HCT116 (cell line): ENCODE measurements at places on chromosomes 3 and 15. TPM values are rescaled to one million over a fixed set of nuclear protein-coding genes. Genes with fewer than 3 reads are reported as not detected.

GRCh38 chr3:150495149-150495548 lies 51.1 kb downstream of the SERP1 start:
- H3K4me3 ChIP-seq, result no peak overlapping the region
- H3K4me1 ChIP-seq, result no peaks in the 10 kb centered on the region
- H3K27ac ChIP-seq, result no peak overlapping the region
- no peak for DNase-seq
- H3K36me3 ChIP-seq, result no peaks in the 10 kb centered on the region

DNA sequence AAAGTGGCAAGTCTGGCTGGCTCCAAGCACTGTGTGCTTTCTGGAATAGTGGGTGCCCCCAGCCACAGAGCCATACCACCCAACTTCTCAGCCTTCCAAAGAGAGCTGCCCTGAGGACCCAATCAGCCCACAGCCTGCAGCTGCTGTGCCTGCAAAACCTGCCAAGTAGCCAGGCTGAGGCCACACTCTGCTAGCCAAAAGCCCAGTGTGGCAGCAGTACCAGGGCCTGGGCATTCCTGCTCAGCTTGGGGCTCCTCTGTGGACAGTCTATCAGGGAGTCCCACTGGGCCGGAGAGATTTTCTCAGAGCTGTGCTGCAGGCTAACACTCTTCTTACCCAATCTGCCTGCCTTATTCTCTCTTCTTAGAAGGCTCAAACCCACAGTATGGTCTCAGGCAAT lies 136.5 kb downstream of the TPRA1 start:
- no peak for DNase-seq
- no peak overlapping the region for H3K27ac ChIP-seq
- no peak overlapping the region for H3K4me3 ChIP-seq
- no peaks in the 10 kb centered on the region for H3K27me3 ChIP-seq
- no peaks in the 10 kb centered on the region for H3K4me1 ChIP-seq
- no peaks in the 10 kb centered on the region for H3K36me3 ChIP-seq

- no peak overlapping the region for H3K4me3 ChIP-seq
- H3K36me3 ChIP-seq, result no peaks in the 10 kb centered on the region
- no peaks in the 10 kb centered on the region for H3K27me3 ChIP-seq
- no peak overlapping the region for H3K27ac ChIP-seq
- no peaks in the 10 kb centered on the region for H3K4me1 ChIP-seq
Measured at GRCh38 chr3:190305406-190305805, 16.8 kb downstream of the CLDN1 start.

GRCh38 chr3:192675958-192676649 lies 51.2 kb downstream of the FGF12 start:
- DNase-seq, result no peak
- H3K36me3 ChIP-seq, result no peaks in the 10 kb centered on the region
- no peak overlapping the region for H3K27ac ChIP-seq
- H3K4me1 ChIP-seq, result no peaks in the 10 kb centered on the region
- H3K27me3 ChIP-seq, result peaks cover 3% of the 10 kb centered on the region; the same call in 1 of the 2 replicates

GRCh38 chr3:32959371-32959770 lies 7.9 kb downstream of the CCR4 start:
- no peak overlapping the region for H3K4me3 ChIP-seq
- H3K36me3 ChIP-seq, result no peaks in the 10 kb centered on the region
- no peak for DNase-seq
- no peaks in the 10 kb centered on the region for H3K27me3 ChIP-seq

DNA sequence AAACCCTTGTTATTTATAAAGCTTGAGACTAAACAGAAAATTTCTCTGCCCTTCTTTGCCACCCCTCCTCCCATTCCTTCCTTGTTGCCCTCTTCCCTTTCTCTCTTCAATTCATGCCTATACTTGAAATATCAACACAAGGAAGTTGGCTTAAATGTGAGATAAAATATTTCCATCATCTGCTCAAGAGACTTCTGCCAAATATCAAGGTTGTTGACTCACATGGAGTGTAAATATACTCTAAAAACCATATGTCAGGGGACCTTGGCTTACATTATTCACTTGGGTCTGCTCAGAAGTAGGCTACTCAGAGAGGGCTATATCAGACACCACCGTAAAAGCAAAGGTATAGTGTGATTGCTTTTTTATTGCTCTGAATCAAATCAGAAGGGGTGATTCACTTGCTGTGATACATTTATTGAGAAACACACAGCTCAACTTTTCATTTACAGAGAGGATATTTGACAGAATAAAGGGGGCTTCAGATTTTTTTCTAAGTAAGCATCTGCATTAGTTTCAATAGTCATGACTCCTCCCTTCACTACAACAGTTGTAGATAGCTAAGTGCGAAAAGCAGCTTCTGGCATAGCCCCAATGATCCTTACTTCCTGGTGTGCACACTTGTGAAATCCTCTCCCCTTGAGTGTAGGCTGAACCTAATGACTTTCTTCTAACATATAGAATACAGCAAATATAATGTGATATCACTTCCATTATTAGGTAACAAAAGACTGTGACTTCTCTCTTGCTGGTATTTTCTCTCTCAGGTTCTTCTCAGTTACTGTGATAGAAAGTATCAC lies 386.2 kb downstream of the EFHB start:
- no peak overlapping the region for H3K4me3 ChIP-seq
- no peak overlapping the region for H3K27ac ChIP-seq
- H3K36me3 ChIP-seq, result no peaks in the 10 kb centered on the region
- H3K4me1 ChIP-seq, result no peaks in the 10 kb centered on the region
- no peaks in the 10 kb centered on the region for H3K27me3 ChIP-seq

DNA sequence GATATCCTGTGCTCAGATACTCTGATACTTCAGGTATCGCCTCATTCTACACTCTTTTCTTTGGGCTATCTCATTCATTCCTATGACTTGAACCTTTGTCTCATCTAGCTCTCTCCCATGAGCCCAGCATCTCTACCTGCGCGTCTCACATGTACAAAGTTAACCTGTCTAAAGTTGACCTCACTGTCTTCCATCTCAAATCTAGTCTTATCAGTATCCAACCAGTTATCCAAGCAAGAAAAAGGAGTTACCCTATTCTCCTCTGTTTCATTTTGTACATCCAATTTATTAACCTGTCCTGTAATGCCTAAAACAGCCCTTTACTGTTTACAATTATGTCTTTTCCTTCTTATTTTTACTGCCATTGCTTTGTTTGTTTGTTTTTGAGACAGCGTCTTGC lies 134.2 kb downstream of the GREM1 start:
- H3K4me1 ChIP-seq, result peaks cover 33% of the 10 kb centered on the region
- H3K36me3 ChIP-seq, result no peaks in the 10 kb centered on the region
- no peak overlapping the region for H3K4me3 ChIP-seq
- DNase-seq, result no peak
- H3K27me3 ChIP-seq, result no peaks in the 10 kb centered on the region

GRCh38 chr15:40558952-40559742 lies 5.7 kb downstream of the CCDC32 start:
- H3K27ac ChIP-seq, result no peak overlapping the region
- H3K27me3 ChIP-seq, result no peaks in the 10 kb centered on the region
- no peak overlapping the region for H3K4me3 ChIP-seq
- no peak for DNase-seq
- H3K36me3 ChIP-seq, result peaks cover 3% of the 10 kb centered on the region; the same call in 1 of the 2 replicates

- no peak overlapping the region for H3K4me3 ChIP-seq
- no peaks in the 10 kb centered on the region for H3K36me3 ChIP-seq
- DNase-seq, result no peak
- H3K27ac ChIP-seq, result no peak overlapping the region
- no peaks in the 10 kb centered on the region for H3K27me3 ChIP-seq
Measured at GRCh38 chr3:100645913-100646312, 36.5 kb downstream of the ADGRG7 start.

- H3K4me3 ChIP-seq, result no peak overlapping the region
- no peaks in the 10 kb centered on the region for H3K4me1 ChIP-seq
- H3K27ac ChIP-seq, result no peak overlapping the region
- H3K36me3 ChIP-seq, result no peaks in the 10 kb centered on the region
- H3K27me3 ChIP-seq, result no peaks in the 10 kb centered on the region
Measured at GRCh38 chr3:190593075-190593474, 79.2 kb downstream of the IL1RAP start.

DNA sequence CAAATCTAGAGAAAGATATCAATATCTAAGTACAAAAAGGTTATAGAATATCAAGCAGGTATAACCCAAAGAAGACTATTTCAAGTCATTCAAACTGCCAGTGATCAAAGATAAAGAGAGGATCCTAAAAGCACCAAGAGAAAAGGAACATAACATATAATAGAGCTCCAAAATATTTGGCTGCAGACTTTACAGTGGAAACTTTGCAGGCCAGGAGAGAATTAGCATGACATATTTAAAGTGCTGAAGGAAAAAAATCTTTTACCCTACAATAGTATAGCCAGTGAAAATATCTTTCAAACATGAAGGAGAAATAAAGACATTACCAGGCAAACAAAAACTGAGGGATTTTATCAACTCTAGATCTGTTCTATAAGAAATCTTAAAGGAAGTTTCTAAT lies 254.3 kb upstream of the ARHGEF26 start:
- no peak overlapping the region for H3K27ac ChIP-seq
- H3K4me1 ChIP-seq, result no peaks in the 10 kb centered on the region
- DNase-seq, result no peak
- no peaks in the 10 kb centered on the region for H3K36me3 ChIP-seq
- no peaks in the 10 kb centered on the region for H3K27me3 ChIP-seq
- no peak overlapping the region for H3K4me3 ChIP-seq

- no peaks in the 10 kb centered on the region for H3K4me1 ChIP-seq
- H3K36me3 ChIP-seq, result no peaks in the 10 kb centered on the region
- H3K27ac ChIP-seq, result no peak overlapping the region
- H3K4me3 ChIP-seq, result no peak overlapping the region
Measured at GRCh38 chr3:40913192-40913591, 286.1 kb upstream of the CTNNB1 start.

GRCh38 chr3:58375254-58375653 lies 42.6 kb downstream of the PXK start:
- no peaks in the 10 kb centered on the region for H3K36me3 ChIP-seq
- no peak overlapping the region for H3K4me3 ChIP-seq
- no peaks in the 10 kb centered on the region for H3K27me3 ChIP-seq
- no peak for DNase-seq
- no peak overlapping the region for H3K27ac ChIP-seq

DNA sequence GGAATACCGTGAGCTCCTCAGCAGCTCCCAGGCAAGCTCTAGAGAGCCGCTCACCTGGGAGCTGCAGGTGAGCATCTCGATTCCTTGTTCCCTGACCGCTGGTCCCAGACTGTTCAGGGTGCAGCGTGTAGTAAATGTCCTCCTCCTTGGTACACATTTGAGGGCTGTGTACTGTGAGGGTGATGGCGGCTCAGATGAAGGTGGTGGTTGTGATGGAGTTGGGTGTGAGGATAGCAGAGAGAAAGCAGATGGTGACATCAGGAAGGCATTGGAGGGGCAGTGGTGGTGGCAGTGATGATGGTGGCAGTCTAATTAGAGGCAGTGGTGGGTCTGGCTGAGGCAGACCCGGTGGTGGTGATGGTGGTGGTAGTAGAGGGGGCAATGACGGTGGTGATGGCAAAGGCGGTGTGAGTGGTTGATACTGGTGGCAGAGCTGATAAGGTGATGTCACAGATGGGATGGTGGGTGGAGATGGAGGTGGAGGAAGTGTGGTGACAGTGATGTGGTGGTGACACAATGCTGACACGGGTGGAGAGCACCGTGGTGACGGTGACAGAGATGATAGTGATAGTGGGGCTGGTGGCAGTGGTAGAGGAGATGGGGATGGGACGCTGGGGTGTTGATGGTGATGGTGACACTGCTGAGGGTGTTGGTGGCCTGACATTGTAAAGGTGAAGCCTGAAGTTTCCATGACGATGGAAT lies at the start of gene DNAJB8:
DNAJB8 (minus strand) TSS at position 51 of the 702 bp plus-strand sequence. CDS start 3,645 bp downstream, outside the sequence.
- no peaks in the 10 kb centered on the region for H3K4me1 ChIP-seq
- H3K4me3 ChIP-seq, result no peak within 1 kb of the TSS
- peaks cover 19% of the 10 kb centered on the region for H3K27me3 ChIP-seq

GRCh38 chr3:154113609-154114008 lies 7.6 kb upstream of the ARHGEF26 start:
- no peak for DNase-seq
- no peak overlapping the region for H3K27ac ChIP-seq
- H3K36me3 ChIP-seq, result no peaks in the 10 kb centered on the region

DNA sequence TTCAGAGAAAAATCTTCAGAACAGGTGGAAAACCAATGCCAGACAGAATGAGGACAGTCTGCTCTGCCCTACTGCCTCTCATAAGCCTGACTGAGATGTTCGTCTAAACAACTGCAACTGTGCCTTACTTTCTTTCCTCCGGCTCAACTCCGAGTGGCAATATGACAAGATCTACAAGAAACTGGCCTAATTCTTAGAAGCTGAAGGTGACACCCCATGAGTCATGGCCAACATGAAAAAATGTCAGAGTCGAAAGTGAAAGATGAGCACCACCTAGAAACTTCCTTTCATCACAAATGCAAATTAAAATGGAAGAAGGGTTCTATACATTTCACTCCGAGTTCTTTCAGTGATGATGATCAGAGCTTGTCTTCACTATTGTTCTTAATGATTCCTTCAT lies 12.9 kb downstream of the PCYT1A start:
- H3K4me3 ChIP-seq, result no peak overlapping the region
- H3K27ac ChIP-seq, result no peak overlapping the region
- H3K36me3 ChIP-seq, result 0 out of 2 replicates have a peak, but pooled peaks cover under 1% of the 10 kb centered on the region
- DNase-seq, result no peak
- H3K4me1 ChIP-seq, result peaks cover 44% of the 10 kb centered on the region

- no peak overlapping the region for H3K27ac ChIP-seq
- H3K36me3 ChIP-seq, result no peaks in the 10 kb centered on the region
- H3K27me3 ChIP-seq, result no peaks in the 10 kb centered on the region
- H3K4me1 ChIP-seq, result peaks cover 2% of the 10 kb centered on the region
Measured at GRCh38 chr3:31724651-31725050, 191.9 kb downstream of the STT3B start.

Gene NTRK3
- total RNA-seq, result not detected

Gene IL12A
- total RNA-seq, result 2.8 TPM

Gene MCF2L2
- total RNA-seq, result 1.5 TPM

Gene TF
- total RNA-seq, result 10.4 TPM

Gene CRYGS
- 4.3 TPM for total RNA-seq

Gene CCR8
- total RNA-seq, result not detected

Gene EXD1
- total RNA-seq, result not detected

Gene FGF12
- total RNA-seq, result 0.07 TPM

Gene CPLX3
- total RNA-seq, result not detected

Gene SHISA5
- total RNA-seq, result 104 TPM

Gene STXBP5L
- not detected for total RNA-seq

Gene ZNF619
- 7.3 TPM for total RNA-seq

Gene SLC6A1
- not detected for total RNA-seq

Gene PFN2
- total RNA-seq, result 131 TPM

Gene NLGN1
- total RNA-seq, result not detected
